BE2C (cell line): ENCODE measurements at places on chromosomes 3 and 15.

DNA sequence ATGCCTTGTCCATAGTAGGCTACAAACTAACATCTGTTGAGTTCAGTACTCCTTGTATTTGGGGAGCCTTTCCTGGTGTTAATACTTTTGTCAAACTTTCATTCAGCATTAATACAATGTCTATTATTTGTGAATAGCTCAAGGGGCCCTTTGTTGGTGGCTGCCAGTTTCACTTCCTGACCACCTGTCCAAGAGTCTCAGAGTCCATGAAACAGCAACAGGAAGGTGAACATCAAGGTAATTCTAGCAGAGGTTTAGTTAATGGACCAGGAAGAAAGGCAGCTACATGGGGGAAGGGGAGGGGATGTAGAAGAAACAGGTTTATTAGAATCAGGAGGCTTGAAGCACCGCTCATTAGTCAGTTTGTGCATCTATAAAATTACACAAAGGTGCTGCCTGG, 386.9 kb downstream of the PDCD6IP start:
- DNase-seq, result no peak

- no peak for DNase-seq
Measured at GRCh38 chr3:160381470-160381869, 17.6 kb downstream of the IFT80 start.

GRCh38 chr3:123840961-123841360, 43.2 kb downstream of the MYLK start:
- no peak for DNase-seq

DNA sequence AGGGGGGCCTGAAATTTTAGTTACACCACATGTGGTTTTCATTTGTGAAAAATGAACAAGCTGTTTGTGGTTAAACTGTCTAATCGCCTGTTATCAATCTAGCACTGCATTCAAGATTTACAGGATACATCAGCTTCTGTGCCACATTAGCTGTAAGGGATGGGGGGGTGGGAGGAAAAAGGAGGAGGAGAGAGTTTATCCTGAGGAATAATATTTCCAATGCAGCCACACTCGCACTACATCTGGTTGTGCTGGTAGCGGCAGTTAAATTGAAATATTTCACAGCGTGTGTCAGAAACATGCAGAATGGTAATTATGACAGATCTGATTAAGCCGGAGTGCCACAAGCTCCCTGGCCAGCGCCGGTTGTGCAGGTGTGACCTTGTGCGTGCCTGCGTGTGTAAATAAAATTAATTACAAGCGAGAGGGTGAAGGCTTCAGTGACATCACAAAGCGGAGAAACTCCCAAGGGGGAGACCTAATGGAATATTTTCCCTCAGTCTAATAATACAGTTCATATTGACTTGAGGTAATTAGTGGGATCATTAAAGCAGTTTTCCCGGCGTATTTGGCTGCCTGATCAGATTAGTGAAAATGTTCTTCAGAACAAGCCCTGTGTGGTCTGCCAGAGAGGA, 55.5 kb downstream of the SATB1 start:
- DNase-seq, result peak; percentile 14

GRCh38 chr15:36400936-36401585, 178.4 kb upstream of the CDIN1 start:
- no peak for DNase-seq

GRCh38 chr3:84039099-84039498, 919.7 kb upstream of the CADM2 start:
- no peak for DNase-seq

GRCh38 chr15:91845720-91846119, 7.8 kb upstream of the SLCO3A1 start:
- DNase-seq, result no peak

- no peak for DNase-seq
Measured at GRCh38 chr3:9912294-9912935, 4.5 kb upstream of the IL17RC start.

DNA sequence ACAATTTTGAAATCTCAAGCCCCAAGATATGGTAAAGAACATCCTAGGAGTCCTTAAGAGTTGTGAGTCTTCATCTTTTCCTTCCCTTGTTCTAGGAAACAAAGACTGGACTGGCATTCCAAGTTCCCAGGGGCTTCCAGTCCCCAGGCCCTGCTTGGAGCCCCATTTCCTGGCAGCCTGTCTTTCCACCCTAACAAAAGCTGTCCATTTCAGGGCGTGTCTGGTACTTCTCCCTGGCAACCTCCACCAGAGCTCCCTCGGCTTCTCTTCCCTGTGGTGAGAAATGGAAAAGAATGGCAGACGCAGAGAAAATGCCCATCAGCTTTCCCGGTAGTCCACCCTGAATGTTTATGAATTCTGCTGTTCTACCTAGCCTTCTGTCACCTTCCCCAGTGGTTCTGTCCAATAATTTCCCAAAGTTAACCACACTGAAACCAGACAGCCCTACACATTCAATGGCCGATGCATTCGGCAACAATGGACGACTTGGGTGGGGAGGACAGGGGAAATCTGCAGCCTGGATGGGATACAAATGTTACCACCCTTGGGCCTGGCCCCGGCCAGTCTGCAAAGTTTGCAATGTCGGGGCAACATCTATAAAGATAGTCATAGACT, 6.8 kb downstream of the RAB6B start:
- no peak for DNase-seq

DNA sequence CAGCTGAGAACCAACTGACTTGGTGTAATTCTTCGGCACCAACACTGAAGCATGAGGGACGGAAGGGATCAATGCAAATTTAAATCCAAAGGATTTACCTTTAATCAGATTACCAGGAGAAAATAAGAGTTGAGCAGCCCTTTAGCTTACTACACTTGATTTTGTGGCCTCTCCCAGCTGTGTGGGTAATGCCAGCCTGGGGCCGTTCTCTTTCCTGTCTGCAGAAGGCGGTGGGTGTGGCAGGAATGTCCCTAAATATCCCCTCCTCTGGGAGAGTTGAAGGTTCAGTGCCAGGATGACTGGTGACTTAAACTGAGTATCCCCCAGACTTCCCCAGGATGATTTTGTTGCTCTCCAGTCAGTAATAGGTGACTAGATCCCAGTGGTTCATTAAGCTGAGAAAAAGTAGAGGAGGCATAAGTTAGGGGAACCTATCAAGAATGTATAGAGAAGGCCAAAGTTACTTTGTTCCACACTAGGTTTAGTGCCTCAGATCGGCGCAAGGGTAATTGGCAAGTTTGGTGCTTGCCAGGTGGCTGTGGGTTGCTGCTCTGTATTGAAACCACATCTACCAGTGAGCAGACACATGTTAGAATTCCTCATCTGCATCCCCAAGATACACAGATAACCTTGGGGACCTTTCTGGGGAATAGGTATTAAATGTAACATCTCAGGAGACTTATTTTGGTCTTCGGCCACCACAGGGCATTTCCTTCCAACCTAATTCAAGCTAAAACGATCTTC, 23.1 kb downstream of the MAPKBP1 start:
- DNase-seq, result no peak

- no peak for DNase-seq
Measured at GRCh38 chr3:45596290-45596791, 1.8 kb downstream of the LIMD1 start.

- DNase-seq, result peak; percentile 18
Measured at GRCh38 chr3:43413676-43414368, 127.5 kb downstream of the SNRK start.

DNA sequence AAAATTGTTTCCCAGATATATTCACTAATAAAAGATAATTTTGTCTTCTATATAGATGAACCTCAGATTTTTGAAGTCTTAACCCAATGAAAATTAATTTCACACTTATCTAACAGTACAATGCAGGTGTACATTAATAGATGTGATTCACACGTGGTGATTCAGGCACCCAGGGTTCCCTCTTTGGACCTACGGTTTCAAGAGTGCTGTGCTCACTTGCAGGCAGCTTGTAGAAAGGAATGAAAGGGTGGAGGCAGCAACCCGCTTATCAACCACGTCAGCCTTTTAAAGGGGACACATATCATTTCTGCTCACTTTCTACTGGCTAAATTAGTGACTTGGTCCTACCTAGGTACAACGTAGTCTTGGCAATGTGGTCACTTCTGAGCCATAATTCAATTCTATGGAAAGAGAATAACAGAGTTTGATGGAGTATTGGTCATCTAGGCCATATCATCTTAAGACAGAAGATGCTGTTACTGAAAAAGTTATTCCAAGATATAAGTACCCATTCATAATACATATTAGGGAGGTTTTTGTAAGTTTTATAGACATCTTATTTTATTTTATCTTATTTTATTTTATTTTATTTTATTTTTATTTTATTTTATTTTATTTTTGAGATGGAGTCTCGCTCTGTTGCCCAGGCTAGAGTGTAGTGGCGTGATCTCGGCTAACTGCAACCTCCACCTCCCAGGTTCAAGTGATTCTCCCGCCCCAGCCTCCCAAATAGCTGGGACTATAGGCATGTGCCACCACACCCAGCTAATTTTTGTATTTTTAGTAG, 37.9 kb downstream of the ACP3 start:
- DNase-seq, result no peak

- no peak for DNase-seq
Measured at GRCh38 chr3:7382293-7383010, 521.5 kb downstream of the GRM7 start.

DNA sequence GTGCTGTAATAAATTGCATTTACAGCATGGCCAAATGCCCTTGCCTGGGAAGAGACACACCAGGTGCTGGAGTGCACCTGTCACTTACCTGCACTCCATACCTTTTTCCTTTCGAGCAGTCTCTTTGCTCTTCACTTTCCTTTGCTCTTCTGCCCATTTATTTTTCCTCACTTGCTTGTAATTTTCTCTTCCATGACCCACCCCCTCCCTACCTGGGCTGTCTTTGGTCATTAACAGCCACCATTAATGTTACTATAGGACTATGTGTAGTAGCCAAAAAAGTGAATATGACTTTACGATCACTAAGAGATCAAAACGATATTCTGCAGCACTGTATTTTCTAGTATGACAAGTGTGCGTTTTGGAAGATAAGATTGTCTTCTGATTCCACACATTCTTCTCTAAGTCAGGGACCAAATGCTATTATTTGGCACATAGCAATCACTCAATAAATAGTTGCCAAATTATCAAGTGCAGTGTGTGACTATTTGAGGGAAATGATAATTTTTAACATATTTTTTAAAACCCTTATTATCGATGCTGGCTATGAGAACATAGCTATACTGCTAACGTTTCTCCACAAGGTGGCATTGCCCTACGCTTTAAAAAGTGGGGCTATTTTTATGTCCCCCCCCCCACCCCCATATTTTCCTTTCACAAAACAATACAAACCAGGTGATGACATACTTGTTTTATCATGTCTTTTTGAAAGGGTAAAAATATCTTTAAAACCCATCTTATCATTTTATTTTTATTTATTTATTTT, 114.4 kb downstream of the GHSR start:
- DNase-seq, result no peak
